ENCODE measurements at places on chromosomes 12 and 14.

DNA sequence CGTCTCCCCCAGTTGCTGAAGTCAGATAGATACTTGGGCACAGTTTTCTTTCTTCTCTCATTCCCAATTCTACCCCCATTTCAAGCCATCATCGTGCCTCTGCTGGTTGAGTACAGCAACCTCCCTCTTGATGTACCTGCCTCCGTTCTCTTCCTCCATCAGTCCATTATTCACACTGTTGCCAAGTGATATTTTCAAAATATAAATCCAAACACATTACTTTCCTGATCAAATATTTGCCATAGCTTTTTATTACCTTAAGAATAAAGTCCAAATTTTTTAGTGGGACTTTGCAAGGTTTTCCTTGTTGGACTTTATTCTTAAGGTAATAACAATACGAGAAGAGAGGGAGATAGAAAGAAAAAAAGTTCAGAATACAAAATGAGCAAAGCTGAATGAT lies 18.6 kb upstream of the SSPN start:
- DNase-seq, result no peak

GRCh38 chr12:50085615-50086072 lies 502 bp downstream of the SMARCD1 start:
- no peak for DNase-seq

DNA sequence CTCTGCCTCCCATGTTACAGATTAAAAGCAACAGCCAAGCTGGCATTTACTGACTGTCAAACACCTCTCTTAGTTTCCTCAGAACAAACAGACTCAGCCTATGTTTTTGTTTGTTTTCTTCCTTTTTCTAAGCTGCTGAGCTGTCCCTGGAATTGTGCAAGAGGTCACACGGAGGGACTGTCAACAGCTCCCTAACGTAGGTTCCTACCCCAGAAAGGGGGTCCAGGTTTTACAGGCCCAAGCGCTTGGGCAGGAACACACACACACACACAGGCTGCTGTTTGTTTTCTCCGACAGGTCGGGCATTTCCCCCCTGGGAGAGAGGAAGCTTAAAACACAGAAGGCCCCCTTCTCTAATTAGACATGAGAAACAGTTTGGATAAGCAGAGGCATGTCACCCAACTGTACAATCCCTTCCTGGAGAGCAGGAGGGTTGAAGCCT lies 739.6 kb upstream of the TBX3 start:
- no peak for DNase-seq

- no peak for DNase-seq
Observed at GRCh38 chr14:36281309-36281708, 39.1 kb downstream of the MBIP start.

DNA sequence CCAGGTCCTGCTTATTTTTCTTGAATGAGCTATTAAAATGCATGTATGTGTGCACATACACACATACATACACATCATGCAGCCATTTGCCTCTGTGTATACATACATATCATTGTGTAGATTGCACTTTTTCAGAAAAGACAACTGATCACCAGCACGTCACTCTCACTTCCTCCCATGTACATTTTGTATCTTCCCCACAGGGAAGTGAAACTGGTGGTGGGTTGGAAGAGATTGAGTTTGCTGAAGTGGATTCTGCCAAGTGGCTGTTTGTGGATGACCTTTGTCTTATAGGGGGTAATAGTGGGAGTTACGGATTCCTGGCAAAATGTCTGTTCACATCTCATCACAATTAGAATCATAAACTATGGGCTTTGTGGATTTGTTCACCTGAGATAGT lies 448.6 kb downstream of the RAD51B start:
- peak; percentile 51 for DNase-seq

DNA sequence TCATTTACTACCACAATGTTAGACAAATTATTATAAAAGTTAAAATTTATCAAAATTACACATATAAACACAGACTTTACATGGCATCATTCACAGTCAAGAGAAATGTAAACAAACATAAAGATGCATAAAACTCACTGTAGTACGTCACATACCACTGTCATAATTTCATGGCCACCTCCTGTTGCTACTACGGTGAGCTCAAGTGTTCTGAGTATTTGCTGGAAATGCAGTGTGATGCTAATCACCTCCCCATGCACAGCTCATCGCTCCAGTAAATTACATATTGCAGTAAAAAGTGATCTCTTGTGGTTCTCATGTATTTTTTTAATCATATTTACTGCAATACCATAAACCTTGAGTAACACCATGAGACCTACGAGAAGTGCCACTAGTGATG lies 247.7 kb upstream of the SFSWAP start:
- no peak for DNase-seq

- no peak for DNase-seq
Observed at GRCh38 chr12:13945236-13945635, 36.2 kb downstream of the GRIN2B start.

- no peak for DNase-seq
Observed at GRCh38 chr12:125528281-125528680, 463.0 kb downstream of the AACS start.

- DNase-seq, result no peak
Observed at GRCh38 chr14:73695997-73696396, 18.2 kb downstream of the PNMA1 start.

GRCh38 chr14:74574706-74575105 lies 37.3 kb downstream of the LTBP2 start:
- no peak for DNase-seq

DNA sequence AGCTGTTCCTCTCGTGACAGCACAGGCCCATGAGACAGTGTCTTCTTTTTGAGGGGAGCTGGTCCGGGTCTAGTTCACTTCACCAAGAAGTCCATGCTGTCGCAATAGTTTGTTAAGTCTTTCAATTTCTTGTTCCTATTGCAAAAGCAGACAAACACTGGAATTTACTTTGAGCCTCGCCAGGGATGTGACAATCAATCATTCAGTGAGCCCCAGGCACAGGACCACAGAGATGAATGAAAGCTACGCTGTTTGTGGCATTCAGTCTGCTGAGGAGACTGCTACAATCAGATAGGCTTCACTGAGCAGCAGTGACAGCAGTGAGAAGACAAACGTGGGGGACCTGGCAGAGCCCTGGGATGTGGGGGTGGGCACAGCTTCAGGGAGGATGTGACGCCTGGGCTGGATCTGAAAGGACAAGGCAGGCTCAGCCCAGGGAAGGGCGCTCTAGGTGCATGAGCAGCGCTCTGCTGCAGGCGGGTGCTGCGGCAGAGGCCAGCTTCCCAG lies 35.5 kb downstream of the TCTN1 start:
- DNase-seq, result no peak

GRCh38 chr14:42563313-42563712 lies 956.6 kb downstream of the LRFN5 start:
- no peak for DNase-seq

- DNase-seq, result no peak
Observed at GRCh38 chr14:103533999-103534575, 5.1 kb downstream of the TRMT61A start.
